ENCODE measurements at places on chromosomes 11 and 22. TPM values are rescaled to one million over a fixed set of nuclear protein-coding genes. Genes with fewer than 3 reads are reported as not detected.

DNA sequence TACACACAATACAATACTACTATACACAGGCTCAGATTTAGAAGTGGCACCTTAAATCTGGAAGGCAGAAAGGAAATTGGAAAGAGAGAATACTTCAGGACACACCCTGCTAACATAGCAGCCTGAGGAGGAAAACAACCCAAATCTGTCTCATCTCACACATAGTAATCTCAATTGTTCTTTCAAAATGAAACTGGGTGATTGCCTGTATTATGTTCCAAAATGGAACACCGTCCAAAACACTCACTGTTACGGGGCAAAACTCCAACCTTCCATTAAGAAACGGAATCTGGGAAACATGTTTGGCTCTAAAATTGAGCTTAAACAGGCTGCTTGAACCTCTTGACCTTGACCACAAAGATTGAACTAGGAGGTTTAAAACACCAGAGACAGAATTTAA is 572.6 kb downstream of the OPCML start:
- DNase-seq = no peak

GRCh38 chr22:36379593-36380361 is 8.0 kb downstream of the MYH9 start:
- DNase-seq = peak; percentile 72

DNA sequence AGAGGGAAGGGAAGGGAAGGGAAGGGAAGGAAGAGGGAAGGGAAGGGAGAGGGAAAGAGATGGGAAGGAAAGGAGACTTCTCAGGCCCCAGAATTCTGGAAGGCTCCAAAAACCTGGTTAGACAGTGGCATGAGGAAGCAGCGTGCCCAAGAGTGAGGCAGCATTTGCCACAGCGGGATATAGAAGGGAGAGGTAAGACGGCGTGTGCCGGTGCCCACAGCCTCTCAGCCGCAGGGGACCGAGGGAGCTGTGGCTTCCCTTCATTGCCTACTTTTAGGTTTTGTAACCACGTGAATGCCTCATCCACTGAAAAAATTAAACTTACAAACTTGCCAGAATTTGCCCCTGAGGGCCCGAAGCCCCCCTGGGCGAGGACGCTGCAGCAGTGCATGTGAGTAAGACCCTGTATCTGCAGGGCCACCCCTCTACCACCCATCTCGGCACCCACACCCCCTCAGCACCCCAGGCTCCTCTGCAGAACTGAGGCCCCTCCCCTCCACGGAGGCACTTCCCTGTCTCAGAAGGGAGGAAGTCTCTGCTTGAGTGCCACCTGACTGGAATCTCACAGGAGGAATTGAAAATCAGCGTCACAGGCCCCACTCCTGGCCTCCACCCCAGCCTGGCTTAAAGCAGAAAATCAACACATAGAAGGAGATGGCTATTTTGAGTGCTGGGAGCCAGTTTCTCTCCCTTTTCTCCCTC is 58.1 kb downstream of the LINC01488 start:
- DNase-seq = no peak

DNA sequence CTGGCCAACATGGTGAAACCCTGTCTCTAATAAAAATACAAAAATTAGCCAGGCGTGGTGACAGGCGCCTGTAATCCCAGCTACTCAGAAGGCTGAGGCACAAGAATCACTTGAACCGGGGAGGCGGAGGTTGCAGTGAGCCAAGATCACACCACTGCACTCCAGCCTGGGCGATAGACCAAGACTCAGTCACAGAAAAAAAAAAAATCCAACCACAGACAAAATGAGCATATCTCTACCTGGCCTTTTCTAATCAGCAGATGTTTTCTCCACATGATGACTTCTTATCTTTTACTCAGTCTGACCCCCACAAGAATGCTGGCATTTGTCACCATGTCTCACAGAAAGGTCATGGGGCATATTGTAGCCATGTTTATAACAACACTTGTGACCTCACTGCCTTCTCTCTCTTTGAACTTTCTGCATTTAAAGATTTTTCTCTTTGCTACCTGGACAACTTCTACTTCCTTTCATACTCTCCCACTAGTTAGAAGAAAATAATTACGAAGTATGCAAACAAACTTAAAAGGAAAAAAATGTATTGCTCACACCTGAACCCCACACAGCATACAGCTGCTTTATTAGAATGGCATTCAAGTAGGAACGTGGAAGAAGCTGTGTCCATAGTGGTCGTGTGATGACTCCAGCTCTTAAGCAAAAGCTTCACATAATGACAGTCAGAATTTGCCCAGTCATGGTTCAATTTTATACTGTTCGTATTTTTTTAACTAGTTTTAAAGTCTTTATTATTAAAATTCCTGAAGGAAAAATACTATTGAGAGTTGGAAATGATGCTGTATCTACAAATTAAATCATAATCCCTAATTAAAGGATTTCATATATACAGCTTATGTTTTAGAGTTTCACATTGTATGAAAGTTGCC is 65.4 kb downstream of the ZC3H12C start:
- DNase-seq = no peak

GRCh38 chr22:19063581-19064353 is 58.4 kb downstream of the DGCR2 start:
- DNase-seq = no peak

DNA sequence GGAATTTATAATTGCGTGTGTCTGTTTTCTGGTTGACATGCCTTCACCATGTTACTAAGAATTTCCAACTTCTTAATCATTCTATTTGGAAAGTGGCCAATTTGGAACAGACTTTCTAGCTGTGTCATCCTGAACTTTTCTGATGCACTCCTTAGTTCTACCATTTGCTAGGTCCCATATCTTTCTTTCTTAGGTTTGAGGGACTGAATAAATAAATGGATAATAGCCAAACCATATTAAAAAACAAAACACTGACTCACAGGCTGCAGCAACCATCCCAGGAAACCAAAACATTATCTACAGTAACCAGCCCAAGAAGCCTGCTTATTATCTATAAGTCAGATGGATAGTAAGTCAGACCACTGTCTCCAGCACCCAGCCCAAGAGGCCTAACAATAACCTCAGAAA is 57.5 kb upstream of the PLET1 start:
- peak; percentile 93 for DNase-seq

- peak; percentile 72 for DNase-seq
These were observed at the start of gene DKK3 for GRCh38 chr11:12007769-12008737. TSS of gene DKK3 (minus strand) at chr11:12008626. CDS start at chr11:12008582, 44 bp downstream.

DNA sequence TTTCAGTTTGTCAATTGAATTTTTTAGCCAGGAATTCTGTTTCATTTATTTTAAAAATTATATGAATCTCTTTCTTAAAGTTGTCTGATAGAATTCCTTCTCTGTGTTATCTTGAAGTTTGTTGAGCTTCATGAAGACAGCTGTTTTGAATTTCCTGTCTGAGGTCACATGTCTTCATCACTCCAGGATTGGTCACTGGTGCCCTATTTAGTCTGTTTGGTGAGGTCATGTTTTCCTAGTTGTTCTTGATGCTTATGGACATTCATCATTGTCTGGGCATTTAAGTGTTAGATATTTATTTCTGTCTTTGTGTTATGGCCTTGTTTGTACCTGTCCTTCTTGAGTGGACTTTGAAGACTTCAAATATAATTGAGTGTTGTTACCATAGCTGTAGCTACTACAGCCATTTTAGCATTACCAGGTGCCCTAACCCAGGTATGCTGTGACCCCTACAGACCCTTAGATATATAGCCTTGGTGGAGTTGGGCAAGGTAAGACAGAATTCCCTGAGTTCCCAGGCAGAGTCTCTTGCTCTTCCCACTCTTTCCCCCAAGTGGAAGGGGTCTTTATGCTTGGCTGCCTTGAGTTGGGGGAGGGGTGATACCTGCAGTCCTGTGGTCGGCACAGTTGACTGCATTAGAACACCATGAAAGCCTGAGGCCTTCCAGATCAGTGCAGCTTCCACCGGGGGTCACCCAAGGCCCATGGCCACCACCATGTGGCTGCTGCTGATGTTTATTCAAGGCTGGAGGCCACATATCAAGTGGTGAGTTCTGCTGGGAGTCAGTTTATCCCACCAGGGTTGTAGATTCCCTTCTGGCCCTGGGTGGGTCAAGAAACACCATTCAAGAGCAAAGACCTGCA is 229.6 kb downstream of the DYNC2H1 start:
- DNase-seq = peak; percentile 35

DNA sequence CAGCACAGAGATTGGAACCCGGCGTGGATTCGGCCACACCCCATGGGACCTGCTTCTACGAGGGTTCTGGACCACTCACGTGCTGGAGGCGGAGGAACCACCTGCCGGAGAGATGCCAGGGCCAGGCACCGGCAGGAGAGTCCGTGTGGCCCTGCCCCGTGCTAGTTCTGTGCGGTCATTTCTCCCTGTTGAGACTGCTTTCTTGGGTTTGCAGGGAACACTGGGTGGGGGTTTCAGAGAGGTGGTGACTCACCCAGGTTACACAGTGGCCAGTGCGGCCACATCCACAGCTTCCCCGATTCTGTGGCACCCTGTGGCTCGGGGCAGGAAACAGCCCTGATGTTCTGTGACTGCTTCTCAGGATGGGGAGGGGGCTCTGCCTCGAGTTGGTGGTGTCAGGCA is 3.6 kb upstream of the PHLDA2 start:
- peak; percentile 77 for DNase-seq

The OR5I1 gene
- not detected for total RNA-seq

Data from RPMI7951 (cell line).